ENCODE measurements at places on chromosomes 16 and 17.

DNA sequence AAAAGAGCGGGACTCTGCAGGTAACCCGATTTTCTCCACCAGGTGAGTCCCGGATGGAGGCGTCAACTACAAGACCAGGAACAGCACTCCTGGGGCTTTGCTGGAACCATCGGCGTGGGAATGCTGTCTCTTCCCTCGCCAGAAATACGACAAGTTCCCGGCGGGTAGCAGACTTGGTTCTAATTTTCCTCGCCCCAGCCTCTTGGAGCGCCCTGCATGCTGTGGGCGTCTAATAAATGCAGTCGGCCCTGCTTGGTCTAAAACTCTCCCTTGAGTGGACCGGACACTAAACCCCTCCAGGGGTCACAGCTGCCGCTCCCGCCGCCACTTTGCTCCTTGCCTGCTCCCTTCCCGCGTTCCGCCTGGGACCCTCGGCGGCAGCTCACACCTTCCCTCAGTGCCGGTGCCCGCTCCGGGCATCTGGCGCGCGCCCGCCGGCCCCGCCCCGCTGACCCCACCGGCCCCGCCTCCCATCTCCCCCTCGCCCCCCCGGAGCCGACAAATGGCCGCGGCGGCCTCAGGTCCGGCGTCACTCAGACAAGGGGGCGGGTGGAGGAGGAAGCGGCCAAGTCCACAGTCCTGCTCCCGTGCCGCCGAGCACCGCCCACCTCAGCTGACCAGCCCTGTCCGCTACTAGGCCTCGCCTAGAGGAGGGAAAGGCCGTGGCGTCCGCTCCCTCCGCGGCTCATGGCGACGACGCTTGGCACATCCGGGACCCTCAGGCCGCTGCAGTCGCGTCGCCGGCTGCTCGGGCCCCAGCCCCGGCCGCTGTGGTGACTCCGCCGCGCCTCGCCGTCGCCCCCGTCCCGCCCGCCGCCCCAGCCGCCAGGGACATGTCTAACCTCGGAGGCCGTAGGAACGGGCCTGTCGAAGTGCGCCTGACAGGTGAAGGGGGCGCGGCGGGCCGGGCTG is 65.8 kb downstream of the KPNA2 start:
- peak; percentile 86 for DNase-seq

DNA sequence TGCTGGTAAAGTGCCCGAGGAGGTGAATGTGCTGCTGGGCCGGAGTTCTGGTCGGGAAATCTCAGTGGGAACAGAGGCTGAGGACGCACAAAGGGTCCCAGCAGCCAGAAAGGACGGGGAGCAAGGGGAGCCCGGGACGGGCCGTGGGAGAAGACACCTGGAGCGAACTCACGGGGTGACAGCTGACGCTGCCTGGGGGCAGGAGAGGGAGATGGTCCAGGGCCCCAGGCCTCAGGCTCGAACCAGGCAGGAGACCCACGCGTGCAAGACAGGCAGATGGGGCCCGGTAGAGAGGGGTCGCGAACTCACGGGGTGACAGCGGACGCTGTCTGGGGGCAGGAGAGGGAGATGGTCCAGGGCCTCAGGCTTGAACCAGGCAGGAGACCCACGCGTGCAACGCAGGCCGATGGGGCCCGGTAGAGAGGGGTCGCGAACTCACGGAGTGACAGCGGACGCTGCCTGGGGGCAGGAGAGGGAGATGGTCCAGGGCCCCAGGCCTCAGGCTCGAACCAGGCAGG is 72.9 kb downstream of the METRNL start:
- no peak for DNase-seq

GRCh38 chr17:42288803-42289610 is 709 bp downstream of the STAT5A start:
- peak; percentile 46 for DNase-seq

GRCh38 chr17:45786349-45786748 is 2.2 kb downstream of the CRHR1 start:
- no peak for DNase-seq

DNA sequence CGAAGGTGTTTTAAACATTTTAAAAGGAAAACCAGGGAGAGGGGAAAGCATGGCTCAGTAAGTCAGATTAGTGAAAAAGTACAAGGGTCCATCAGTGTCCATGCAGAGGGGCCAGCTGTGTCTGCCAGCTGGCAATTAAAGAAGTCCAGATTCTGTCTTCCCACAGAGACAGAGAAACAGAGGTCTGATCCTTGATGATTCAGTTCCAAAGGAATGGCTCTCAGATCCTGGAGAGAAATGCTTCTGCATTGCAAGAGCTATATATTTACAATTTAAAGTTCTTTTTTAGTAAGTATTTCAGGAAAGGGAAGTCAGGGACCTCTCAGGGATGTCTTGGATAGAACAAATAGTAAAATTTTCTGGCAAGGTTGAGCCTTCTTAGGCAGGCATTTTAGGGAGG is 56.2 kb downstream of the HSD17B2 start:
- DNase-seq, result no peak

- DNase-seq, result no peak
Observed at GRCh38 chr16:56695246-56695645, 13.0 kb downstream of the MT1X start.

DNA sequence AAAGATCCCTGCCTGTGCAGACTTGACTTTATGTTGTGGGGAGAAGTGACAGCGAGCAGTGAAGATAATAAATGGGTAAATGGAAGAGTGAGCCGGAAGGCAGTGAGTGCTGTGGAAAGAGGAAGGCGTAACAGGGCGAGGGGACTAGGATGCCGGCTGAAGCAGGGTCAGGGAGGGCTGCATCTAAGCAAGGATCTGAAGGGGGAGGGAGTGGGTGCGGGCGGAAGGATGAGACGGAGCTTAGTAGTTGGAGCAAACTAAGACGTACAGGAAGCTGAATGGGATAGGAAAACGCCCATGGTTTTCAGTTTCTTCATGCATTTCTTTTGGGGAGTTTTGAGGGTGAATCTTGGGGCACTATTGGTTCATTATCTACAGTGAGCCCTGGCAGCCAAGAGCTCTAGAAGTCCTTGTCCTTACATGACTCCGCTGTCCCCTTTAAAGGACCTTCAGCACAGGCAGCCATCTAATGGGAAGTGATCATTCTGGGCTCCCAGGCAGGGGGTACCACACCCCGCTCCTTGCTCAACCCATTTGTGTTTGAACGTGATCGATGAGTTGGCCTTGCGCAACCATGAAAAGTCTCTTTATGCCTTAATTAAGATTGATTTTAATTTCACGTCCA is 10.4 kb upstream of the NAT9 start:
- peak; percentile 68 for DNase-seq

DNA sequence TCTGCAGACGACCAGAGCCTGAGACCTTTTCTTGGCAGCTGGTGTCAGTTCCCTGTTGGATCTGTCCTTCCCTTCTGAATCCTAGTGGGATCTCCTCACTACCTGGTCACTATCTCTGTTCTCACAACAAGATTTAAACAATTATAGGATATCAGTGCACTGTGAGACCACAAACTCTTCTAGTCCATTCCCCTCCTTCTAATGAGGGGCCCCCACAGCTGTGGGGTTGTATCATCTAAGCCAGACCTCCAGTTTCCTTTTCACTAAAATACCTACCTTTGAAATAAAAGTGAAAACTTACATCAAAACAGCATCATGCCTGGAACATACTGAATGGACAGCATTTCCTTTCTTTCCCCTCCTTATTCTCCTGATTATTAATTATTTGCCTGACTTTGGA is 233.2 kb downstream of the PRKCA start:
- no peak for DNase-seq

GRCh38 chr17:59423137-59423724 is 91.8 kb downstream of the YPEL2 start:
- no peak for DNase-seq

All from CD4-positive, alpha-beta T cell treated with Interleukin-15 for 1 hour (primary cell).